Bone marrow (tissue), 2 donors: ENCODE measurements at places on chromosomes 3 and 15.

DNA sequence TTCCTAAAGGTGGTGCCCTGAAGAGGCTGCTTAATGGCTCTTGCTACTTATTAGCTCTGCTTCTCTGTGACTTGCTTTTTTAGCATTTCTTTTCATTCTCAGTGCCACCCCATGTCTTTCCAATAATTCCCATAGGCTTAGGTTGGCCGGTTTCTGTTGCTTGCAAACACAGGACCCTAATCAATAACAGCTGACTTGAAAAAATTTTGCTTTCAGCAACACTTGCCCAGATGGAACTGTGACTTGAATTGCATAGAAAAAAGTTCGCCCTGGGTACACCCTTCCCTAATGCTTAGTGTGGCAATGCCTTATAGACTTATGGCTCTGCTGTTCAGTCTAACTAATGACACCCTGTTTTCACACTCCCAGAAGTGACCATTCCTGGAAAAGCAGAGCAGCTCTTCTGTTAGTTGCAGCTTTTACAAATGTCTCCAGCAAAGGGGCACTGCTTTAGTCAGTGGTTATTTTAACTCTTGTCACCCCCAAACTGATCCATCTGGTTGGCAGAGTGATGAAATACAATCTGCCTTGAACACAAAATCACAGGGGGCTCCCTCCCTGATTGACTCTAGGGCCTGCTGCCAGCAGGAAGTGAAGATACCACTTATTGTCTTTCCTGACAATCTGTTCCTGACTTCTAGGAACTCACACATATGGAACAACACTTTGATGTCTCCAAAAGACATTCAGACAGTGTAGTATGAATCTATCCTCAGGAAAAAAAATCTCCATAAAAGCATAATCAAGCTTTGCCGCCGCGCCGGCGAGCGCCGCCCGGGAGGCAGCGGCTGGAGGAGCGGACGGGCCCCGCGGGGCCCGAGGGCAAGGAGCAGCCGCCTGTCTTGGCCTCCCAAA, 9.7 kb upstream of the SLMAP start:
- no peak for DNase-seq

DNA sequence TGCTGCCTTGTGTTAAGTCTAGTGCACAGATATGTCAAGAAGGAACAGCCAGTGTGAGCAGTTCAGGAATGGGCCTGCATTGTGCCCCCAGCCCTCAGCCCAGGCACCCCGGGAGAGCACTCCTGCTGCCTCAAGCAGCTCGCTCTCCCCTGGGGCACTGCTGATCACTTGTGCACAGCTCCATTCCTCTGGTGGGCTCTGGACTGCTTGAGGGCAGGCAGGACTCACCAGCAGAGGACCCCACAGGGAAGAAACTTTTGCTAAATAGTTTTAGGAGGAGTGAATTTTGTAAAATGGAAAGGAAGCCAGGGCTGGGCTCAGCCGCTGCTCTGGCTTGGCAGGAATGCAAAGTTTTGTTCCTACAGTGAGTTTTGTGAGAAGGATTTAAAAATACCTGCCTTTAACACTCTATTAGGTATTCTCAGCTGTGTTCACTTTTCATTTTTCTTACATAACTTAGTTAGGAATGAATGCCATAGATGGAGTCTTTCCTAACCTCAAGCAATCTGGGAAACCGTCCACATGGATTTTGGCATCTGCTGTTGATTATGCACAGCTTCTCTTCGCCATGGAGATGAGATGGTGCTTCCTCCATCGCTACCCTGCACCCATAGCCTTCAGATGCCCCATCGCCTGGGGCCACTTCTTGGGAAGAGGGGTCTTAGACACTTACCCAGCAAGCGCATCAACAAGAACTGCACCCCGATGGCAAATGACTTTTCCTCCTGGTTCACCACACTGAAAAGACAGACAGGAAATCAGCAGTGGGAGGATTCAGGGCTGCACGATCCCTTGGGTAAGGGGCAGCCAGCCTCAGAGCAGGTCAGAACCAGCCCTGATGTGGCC, 42.3 kb upstream of the RAB6B start:
- DNase-seq = no peak

DNA sequence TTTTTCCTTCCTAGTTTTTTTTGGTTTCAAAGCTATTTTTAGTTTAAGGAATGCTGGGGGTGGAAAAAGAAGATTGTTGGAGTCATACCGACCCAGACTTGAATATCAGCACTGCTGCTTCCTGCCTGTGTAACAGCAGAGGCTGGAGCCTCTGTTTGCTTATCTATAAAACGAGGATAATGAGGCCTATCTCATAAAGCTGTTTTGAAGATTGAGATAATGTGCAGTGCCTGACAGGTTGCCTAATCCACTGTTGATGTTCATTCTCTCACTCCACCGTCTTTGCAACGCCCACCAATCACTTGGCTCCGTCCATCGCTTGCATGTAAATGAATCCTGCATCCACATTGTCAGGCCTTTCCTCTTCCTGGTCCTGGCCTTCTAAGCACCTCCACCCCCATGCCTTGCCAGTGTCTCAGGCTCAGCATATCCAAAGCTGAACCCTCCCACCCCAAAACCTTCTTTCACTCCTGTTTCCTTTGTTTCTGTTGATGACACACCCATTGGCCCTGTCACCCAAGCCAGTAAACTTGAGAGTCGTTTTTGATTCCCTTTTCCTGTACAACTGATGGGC, 94.9 kb downstream of the MEX3B start:
- DNase-seq = no peak

DNA sequence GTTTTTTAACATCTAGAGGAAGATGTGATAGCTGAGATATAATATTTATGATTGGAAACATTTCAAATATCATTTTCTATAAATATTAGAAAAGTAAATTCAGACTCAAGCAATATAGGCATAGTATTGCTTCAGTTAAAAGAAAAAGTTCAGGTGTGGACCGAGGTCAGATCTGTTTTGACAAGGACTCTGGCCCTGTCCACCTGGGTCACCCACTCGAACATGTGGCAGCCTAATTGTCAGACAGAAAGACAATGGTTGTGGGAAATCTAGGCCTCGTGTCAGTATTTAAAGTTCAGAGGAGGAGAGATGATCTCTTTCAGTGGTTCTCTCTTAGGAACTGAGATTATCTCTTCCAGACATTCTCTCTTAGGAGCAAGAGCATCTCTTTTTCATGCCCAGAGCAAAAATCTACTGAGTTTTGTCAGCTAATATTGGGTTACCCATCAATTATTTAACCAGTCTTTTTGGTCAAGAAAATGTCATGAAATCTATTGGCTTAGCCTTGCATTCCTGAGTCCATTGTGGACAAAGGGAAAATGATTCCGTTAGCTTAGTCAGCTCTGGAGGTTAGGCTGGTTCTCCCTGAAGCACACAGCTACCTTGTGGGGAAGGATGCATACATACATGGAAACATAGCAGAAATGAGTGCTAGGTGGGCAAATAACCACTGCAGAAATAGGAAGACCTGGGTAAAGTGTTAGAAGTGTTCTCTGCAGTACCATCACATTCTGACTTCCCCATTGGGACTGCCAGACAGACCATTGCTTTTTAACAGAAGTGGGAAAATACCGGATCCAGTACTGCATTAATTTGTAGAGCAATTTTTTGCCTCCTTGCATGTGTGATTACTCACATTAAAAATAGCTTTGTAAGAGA, 343.3 kb downstream of the GRM7 start:
- no peak for DNase-seq

DNA sequence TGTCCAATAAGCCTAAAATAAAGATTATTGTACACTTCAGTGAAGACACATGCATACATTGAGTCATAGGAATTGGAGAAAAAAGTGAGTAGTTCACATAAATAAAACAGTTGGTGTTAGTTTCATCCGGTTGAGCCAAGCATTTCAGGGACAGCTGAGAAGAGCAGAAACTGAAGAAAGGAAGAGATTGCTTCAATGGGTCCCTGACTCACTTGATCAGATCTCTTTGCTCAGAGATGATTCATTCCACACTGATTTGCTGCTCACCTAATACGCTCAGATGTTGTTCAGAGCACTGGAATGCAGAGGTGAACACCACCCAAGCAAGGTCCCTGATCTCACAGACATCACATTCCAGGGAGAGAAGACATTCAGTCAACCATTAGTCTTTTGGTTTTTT, 93.7 kb downstream of the RAD18 start:
- no peak for DNase-seq

GRCh38 chr15:83362706-83363105, 78.2 kb upstream of the BNC1 start:
- DNase-seq = no peak

GRCh38 chr3:126927846-126928245, 55.1 kb upstream of the PLXNA1 start:
- DNase-seq = no peak

GRCh38 chr3:148873977-148874376, 8.9 kb downstream of the CPA3 start:
- no peak for DNase-seq
